Stimulated activated CD8-positive, alpha-beta memory T cell treated with anti-CD3 and anti-CD28 coated beads, Interleukin-15, amount 100 ng/mL, for 4 hours (primary cell): ENCODE measurements at places on chromosomes 4 and X.
A peak's percentile ranks its signal among the peaks of the same experiment; 100 is the strongest.

DNA sequence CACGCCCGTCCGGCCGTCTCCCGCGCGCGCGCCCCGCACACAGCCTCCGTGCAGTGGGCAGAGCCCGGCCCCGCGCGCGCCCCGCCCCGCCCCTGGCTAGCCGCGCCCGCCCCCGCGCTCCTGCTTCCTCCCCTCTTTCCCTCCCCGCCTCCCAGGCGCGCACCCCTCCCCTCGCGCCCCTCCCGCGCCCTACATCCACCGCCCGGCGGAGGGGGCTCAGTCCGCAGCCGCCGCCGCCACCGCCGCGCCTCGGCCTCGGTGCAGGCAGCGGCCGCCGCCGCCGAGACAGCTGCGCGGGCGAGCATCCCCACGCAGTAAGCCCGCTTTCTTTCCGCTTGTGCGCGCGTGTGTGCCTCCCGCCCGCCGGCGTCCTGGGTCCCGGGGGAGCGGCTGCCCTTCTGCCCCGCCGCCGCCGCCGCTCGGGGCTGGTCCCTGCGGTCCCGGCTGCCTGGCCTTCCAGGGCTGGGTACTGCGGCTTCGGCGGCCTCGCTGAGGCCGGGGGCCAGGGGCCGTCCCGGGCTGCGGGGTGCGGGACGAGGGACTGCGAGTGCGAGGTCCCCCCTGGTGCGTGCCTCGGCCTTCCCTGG lies at the start of gene FHL1:
Gene FHL1, plus strand, starts transcription at position 219 of the 587 bp plus-strand sequence.
- no peak for DNase-seq

GRCh38 chr4:6500481-6501140 lies 28.2 kb upstream of the PPP2R2C start:
- no peak for DNase-seq

- no peak for DNase-seq
These were observed 234.1 kb downstream of the DHRSX start for GRCh38 chrX:2266445-2267349.

GRCh38 chrX:31331928-31332327 lies 260.1 kb upstream of the FTHL17 start:
- DNase-seq: no peak

- DNase-seq: no peak
These were observed 419.4 kb downstream of the C4orf33 start for GRCh38 chr4:129515356-129515755.

- no peak for DNase-seq
These were observed 8.0 kb downstream of the PRSS12 start for GRCh38 chr4:118344801-118345200.

GRCh38 chr4:114385195-114385985 lies 213.2 kb upstream of the UGT8 start:
- DNase-seq: no peak

DNA sequence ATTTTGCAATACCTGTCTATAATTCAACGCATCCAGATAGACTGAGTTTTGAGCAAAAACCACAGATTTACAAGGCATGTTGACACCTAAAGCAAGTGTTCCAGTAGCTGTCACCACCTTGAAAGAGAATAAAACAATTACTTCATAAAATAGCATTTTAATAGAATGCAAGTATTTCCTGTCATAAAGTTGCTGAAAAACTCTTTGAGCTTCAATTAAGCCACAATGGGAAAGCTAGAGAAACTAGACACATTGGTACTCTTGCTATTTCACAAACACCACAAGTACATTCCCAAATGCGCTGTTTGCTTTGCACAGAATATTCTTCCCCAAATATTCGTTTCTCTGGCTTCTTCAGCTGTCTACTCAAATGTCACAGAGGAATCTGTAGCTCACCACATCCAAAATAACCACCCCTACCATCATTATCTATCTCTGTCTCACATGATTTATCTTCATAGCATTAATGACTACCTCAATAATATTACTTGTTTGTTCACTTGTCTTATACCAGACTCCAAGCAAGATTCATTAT lies 70.3 kb downstream of the DDX60 start:
- DNase-seq: no peak

DNA sequence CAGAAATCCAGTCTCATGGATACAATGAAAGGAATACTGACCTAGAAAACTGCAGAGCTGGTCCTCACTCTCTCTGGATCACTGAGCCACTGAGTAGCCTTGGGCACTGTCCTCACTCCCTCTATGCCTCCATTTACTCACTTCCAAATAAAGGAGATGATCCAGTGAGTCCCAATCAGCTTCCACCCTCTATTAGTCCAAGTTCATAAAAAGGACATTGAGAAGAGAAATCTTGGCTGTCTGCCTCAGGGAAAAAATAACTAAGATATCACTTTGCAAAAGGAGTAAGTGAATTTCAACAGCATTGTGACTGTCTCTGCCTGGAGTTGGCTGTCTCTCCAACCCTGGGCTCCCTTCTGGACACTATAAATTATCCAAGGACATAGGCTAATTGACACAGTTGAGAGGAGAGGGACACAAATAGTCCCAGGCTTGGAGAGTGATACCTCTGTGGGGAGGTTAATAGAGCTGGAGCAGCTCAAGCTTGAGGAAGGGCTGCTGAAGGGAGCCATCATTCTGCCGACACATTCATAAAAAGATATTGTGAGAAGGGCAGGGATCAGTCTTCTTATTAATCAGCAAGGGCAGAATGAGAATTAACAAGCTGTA lies 572.3 kb downstream of the RAB28 start:
- no peak for DNase-seq

GRCh38 chr4:77125961-77126360 lies 31.0 kb upstream of the CCNG2 start:
- no peak for DNase-seq

DNA sequence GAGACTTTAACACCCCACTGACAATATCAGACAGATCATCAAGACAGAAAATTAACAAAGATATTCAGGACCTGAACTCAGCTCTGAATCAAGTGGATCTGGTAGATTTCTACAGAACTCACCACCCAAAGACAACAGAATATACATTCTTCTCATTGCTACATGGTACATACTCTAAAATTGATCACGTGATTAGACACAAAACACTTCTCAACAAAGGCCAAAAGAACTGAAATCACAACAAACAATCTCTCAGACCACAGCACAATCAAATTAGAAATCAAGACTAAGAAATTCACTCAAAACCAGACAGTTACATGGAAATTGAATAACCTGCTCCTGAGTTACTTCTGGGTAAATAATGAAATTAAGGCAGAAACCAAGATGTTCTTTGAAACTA lies 49.6 kb downstream of the DACH2 start:
- no peak for DNase-seq

GRCh38 chr4:48668254-48669017 lies 111.6 kb downstream of the FRYL start:
- no peak for DNase-seq

DNA sequence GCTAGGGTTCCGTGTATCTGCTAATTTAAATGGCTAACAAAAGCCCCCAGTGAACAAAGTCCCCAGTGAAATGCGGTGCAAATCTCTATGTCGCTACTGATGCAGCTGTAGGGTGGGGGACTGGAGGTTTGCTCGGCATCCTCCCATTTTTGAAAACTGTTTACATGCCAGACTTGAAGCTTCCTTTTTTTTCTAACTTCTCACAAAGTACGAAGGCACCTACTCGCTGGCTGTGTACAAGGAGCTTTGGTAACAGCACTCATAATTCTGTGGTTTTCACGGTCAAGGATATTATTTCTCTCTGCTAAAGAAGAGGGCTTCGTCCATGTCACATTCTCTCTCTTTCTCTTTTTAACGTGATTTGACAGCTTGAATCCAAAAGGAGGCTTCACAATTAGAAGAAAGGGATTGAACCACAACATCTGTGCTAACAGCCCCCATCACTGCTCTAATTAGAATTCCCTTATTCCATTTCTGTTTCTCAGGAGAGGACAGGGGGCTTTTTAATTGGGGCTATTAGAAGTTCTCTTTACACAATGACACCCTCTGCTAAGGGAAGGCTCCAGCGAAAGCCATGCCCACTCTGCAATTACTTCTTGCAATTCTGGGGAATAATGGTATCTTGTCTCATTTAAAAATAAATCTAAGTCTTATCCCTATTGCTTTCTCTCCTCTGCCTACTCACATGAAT lies 46.7 kb downstream of the TMEM156 start:
- DNase-seq: no peak

DNA sequence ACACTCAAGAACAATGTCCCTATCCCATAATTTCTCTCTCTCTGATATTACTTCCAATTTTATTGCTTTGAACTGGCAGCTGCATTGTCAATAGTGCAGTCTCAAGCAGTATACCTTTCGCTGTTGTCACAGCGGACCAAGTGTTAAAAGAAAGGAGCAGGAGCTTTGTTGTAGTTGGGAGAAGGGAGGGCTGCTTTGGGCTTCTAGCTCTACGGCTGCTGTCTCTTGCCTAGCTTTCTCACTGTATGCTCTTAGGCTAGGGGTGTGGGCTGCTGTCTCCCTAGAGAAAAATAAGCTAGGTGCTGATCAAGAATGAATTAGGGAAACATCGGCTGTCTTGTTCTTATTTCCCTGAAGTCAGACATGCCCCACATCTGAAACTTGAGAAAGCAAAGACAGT lies 52.5 kb downstream of the TRPC5OS start:
- DNase-seq: no peak

GRCh38 chr4:123506011-123506695 lies 109.6 kb downstream of the SPRY1 start:
- no peak for DNase-seq

GRCh38 chr4:111115881-111116280 lies 493.0 kb upstream of the PITX2 start:
- DNase-seq: no peak

DNA sequence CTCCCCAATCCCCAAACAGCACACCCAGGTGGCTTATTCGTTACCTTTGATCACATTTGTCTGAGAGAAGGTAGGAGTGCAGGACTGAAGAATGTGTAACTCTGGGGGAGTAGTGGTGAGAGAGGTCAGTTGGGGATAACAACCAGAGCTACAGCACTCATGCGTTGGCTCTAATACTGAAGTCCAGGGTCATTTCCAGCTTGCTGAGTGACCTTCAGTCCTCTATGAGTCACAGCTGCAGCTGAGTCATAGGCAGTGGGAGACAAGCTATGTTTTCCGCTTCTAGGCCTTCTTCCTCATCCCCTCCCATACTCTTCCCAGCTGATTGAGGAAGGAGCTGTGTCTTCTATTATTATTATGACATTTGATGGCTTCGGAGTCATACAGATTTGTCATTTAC lies 31.6 kb upstream of the CT47C1 start:
- DNase-seq: no peak

DNA sequence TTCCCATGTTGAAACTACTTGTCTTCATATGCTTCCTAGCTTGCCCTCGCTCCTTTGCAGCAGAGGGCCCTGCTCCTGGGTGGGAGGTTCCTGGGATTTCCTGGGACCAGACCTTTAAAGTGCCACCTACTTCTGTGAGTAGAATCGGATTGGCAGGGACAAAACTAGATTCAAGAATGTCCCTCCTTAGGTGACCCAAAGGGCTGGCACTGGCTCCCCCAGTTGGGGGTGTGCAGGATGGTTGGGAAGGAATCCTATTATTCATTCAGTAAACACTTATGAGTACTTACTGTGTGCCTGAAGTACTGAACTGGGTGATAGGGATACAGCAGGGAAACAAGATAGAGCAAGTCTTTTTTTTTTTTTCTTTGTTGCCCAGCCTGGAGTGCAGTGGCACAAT lies 2.6 kb upstream of the KANTR start:
- DNase-seq: no peak

GRCh38 chr4:10019521-10020051 lies 1.7 kb downstream of the SLC2A9 start:
- DNase-seq: no peak

- DNase-seq: no peak
These were observed 4.8 kb upstream of the CXCL1 start for GRCh38 chr4:73864365-73864764.

- DNase-seq: no peak
These were observed 149.6 kb upstream of the MID1 start for GRCh38 chrX:10769696-10770619.

DNA sequence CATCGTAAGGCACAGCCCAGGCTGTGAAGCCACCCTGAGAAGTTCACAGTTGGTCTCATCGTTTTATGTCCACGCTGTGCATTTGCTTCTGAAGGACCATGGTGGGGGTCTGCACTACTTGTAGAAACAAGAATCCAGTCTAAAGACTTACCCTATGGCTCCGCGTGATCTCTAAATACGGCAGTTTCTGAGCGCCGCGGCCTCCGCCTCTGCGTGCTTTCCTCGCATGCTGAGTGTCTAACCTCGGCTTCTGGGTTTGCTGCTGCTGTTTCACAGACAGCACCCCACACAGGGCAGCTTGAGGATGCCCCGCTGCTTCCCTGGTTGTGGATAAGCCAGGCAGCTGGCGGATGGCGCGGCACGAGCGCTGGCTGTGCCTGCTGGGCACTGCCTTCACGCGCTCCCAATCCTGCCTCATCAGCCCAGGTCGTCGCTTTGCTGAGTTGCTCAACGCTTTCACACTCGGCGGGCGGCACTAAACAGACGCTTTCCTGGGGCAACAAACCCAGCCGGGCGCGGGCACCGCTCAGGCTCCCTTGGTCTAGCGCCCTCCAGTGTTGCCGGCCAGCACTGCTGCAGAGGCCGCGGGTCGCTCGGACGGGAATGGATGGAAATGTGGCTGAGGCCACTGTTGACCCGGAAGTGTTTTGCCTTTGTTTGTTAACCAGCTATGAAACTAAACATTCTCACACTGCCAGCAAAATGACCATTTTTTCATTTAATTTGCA lies 39.2 kb downstream of the FGFRL1 start:
- no peak for DNase-seq

DNA sequence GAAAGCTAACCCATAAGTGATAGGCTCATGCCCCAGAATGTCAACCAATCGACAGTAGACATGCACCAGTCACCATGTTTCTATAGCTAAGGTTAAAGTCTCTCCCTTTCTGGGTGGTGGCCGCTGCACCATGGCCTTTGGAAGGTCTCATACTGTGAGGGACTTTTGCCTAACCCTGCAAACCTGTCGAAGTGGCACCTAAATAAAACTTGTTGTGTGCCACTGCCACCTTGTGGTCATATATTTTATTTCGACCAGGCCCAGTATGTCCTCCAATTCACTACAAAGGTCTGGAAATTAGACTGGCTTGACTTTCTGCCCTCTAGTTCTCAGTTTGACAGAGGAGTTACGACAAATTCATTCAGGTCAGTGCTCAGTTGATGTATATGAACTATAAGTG lies 163.1 kb downstream of the SMARCA1 start:
- no peak for DNase-seq

- DNase-seq: peak; percentile 17
These were observed 38.2 kb upstream of the OCIAD2 start for GRCh38 chr4:48944756-48945241.

- no peak for DNase-seq
These were observed 97.3 kb downstream of the PPP1R2C start for GRCh38 chrX:42680666-42681065.

DNA sequence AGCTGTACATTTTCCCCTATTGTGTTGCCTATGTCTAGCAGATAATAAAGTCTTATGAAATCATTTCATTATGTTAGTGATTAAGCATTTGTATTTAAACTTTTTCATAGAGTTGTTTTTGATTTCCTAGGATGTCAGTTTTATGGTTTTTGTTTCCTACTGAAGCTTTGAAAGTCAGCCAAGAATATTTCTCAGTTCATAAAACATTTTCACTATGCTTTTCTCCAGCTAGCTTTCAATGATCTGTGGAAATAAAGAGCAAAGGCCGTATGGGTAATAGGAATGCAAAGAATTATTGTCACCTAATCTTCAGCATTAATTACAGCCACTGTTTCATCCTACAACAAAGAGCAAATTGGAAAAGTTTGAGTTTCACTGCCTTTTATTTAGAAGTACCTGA lies 145.7 kb upstream of the NUDT6 start:
- no peak for DNase-seq

GRCh38 chr4:165541851-165542459 lies 163.1 kb downstream of the CPE start:
- DNase-seq: no peak

GRCh38 chrX:88990882-88991582 lies 244.0 kb downstream of the CPXCR1 start:
- no peak for DNase-seq

GRCh38 chr4:46081248-46081647 lies 42.6 kb downstream of the GABRG1 start:
- no peak for DNase-seq
